ENCODE measurements at places on chromosomes 16 and 17. TPM values are rescaled to one million over a fixed set of nuclear protein-coding genes. Genes with fewer than 3 reads are reported as not detected.

MT1G gene
- not detected for total RNA-seq

GIT1 gene
- total RNA-seq, result 52.4 TPM

RRAD gene
- total RNA-seq, result 0.52 TPM

FOXN1 gene
- total RNA-seq, result not detected

- H3K4me1 ChIP-seq, result peaks cover 5% of the 10 kb centered on the region
- DNase-seq, result no peak
- peak overlapping the region; percentile 23 for H3K4me3 ChIP-seq
- no peak overlapping the region for H3K27ac ChIP-seq
- no peaks in the 10 kb centered on the region for H3K36me3 ChIP-seq
- peaks cover 66% of the 10 kb centered on the region for H3K27me3 ChIP-seq
Observed at GRCh38 chr17:72121164-72122009, 567 bp downstream of the SOX9 start.

DNA sequence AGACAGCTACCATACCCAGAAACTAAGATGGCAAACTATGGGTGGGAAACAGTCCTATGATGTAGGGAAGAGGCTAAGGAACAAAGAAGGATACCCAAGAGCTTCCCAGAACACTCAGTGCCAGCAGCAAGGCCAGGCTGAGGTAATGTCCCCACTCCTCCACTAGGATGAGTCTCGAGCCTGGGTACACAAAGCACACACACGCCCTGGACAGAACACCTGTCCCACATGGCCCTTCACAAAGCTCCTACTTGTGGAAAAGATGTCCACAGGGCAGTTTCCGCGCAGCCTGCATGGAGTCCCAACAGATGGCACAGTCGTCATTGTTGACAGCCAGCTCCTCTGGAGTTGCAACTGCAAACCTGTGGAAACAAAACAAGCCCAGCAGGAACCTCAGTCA, 23.9 kb downstream of the AMFR start:
- H3K27me3 ChIP-seq, result no peaks in the 10 kb centered on the region
- H3K27ac ChIP-seq, result no peak overlapping the region
- no peak for DNase-seq
- no peaks in the 10 kb centered on the region for H3K4me1 ChIP-seq
- H3K4me3 ChIP-seq, result no peak overlapping the region

MYLK3 gene
- 0.20 TPM for total RNA-seq

ZNF652 gene
- 51.9 TPM for total RNA-seq

GRCh38 chr17:16003841-16004240, 4.2 kb downstream of the TTC19 start:
- H3K27ac ChIP-seq, result no peak overlapping the region
- H3K4me3 ChIP-seq, result no peak overlapping the region
- H3K36me3 ChIP-seq, result no peaks in the 10 kb centered on the region
- no peak for DNase-seq
- peaks cover 36% of the 10 kb centered on the region for H3K4me1 ChIP-seq
